IMR-90 (cell line): ENCODE measurements at places on chromosomes 1 and 21. TPM values are rescaled to one million over a fixed set of nuclear protein-coding genes. Genes with fewer than 3 reads are reported as not detected.

LCE1B gene
- not detected in 2 replicates for total RNA-seq

FTCD gene
- not detected in 2 replicates for total RNA-seq

GRCh38 chr21:46161633-46162592 lies 6.5 kb upstream of the FTCD start:
- no peak for DNase-seq
- H3K27ac ChIP-seq, result no peak overlapping the region
- no peaks in the 10 kb centered on the region for H3K27me3 ChIP-seq
- H3K36me3 ChIP-seq, result peaks cover 5% of the 10 kb centered on the region

OR2T35 gene
- total RNA-seq, result not detected in 2 replicates

DNA sequence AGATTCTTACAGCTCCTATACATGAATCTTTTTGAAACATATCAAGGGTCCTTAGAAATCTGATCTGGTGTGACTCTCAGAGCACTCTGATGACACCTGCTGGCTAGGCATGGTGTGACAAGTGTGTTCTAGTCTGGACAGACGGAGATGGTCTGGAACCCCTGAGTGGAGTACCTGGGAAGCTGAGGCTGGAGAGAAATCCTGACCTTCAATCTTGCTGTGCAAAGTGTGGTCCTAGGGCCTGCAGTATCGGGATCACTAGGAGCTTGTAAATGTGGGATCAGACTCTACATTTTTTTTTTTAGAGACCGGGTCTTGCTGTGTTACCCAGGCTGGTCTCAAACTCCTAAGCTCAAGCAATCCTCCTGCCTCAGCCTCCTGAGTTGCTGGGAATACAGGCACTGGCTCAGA lies 78.6 kb upstream of the SOD1 start:
- no peak overlapping the region for H3K27ac ChIP-seq
- H3K27me3 ChIP-seq, result peaks cover 2% of the 10 kb centered on the region
- DNase-seq, result peak; percentile 61
- H3K4me3 ChIP-seq, result no peak overlapping the region
- no peaks in the 10 kb centered on the region for H3K4me1 ChIP-seq

DNA sequence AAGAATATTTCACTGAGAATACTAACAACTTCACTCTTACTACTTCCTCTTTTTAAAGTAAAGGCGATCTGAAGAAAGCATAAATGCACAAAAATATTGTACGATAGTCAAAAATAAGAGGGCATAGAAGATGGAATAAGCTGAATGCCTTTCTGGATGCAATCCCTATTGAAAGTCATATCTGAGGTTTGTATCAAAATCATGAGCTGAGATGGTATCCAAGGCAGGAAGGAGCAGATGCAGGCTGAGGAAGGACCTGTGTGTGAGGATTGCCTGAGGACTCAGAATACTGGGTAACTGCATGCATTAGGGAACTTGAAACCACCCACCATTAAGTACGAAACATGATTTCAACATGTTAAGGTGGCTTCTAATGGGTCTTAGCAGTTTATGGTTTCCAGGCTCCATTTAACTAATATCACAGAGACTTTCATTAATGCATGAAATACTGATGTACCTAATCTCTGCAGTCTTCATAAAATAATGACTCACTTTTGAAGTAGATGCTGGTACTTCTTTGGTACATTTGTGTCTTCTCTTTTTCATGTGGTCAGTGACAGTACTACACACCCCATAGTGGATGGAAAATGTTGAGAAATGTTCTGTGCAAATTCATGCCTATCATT lies 29.6 kb upstream of the RGS1 start:
- no peak overlapping the region for H3K4me3 ChIP-seq
- H3K36me3 ChIP-seq, result no peaks in the 10 kb centered on the region
- peaks cover 10% of the 10 kb centered on the region for H3K4me1 ChIP-seq
- no peaks in the 10 kb centered on the region for H3K27me3 ChIP-seq
- no peak overlapping the region for H3K27ac ChIP-seq

DNA sequence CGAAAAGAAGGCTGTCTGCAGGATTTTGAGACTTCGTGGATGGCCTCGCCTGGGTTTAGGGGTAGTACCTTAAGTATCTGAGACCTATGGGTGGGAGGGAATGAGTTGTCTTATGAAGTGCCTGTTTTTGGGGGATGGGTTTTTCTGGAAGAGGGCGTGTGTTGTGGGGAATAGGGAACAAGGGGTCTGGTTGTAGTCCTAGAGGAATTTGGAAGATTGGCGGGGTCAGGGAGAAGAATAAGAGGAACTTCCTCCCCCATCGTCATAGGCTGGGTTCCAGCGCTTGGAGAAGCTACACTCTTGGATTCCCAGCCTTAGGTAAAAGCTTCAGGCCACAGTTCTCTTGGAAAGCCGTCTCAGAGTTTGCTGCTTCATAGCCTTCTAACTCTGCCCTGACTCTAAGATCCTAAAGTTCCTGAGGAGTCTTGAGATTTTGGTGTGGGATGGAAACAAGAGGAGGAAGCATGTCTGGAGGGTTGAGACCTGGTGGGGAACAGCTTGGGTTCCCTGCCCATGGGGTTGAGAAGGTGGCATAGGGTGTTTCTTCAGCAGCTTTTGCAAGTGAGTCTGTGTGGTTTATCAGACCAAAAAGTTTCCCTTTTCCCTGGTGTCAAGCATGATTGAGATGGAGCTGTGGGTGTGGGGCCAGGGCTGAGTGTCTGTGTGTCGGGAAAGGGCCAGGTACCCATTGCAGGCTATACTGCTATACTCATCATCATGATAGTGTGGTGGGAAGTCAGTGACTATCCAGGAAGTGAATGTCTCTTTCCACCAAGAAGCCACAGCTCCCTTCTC lies 1.8 kb downstream of the VANGL2 start:
- H3K36me3 ChIP-seq, result no peaks in the 10 kb centered on the region
- no peak overlapping the region for H3K4me3 ChIP-seq
- no peak for DNase-seq
- H3K4me1 ChIP-seq, result no peaks in the 10 kb centered on the region
- H3K27ac ChIP-seq, result no peak overlapping the region
- peaks cover 33% of the 10 kb centered on the region for H3K27me3 ChIP-seq

DNA sequence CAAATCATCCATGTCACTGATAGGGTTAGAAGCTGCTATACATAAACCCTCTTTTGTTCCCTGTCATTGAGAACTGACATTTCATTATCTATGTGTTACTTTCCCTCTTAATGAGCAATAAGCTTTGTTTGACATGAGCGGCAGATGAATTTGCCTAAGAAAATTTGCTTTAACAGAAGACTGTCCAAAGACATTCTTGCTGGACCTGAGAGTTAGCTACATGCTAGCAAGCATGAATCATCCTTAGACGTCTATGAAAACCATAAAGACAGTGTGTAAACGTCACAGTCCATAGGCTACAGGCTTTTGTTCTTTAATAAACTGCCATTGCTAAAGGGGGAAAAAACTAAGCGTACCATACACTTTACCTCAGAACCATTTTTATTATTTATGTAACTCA lies 73.1 kb downstream of the TNFSF4 start:
- DNase-seq, result peak; percentile 87
- no peak overlapping the region for H3K4me3 ChIP-seq
- H3K36me3 ChIP-seq, result no peaks in the 10 kb centered on the region
- no peaks in the 10 kb centered on the region for H3K27me3 ChIP-seq
- H3K4me1 ChIP-seq, result no peaks in the 10 kb centered on the region; the same call in 1 of the 2 replicates
- no peak overlapping the region for H3K27ac ChIP-seq

GRCh38 chr1:18182398-18183160 lies 75.0 kb downstream of the IGSF21 start:
- no peak overlapping the region for H3K27ac ChIP-seq
- H3K27me3 ChIP-seq, result no peaks in the 10 kb centered on the region
- no peak for DNase-seq
- H3K4me3 ChIP-seq, result no peak overlapping the region

LRRN2 gene
- total RNA-seq, result not detected in 2 replicates

ANGPTL3 gene
- total RNA-seq, result not detected in 2 replicates

GRCh38 chr1:202251424-202252256 lies 58.0 kb downstream of the LGR6 start:
- no peak for DNase-seq
- no peak overlapping the region for H3K27ac ChIP-seq
- H3K4me3 ChIP-seq, result no peak overlapping the region
- no peaks in the 10 kb centered on the region for H3K36me3 ChIP-seq

ZNF593OS gene
- not detected in 2 replicates for total RNA-seq

DNA sequence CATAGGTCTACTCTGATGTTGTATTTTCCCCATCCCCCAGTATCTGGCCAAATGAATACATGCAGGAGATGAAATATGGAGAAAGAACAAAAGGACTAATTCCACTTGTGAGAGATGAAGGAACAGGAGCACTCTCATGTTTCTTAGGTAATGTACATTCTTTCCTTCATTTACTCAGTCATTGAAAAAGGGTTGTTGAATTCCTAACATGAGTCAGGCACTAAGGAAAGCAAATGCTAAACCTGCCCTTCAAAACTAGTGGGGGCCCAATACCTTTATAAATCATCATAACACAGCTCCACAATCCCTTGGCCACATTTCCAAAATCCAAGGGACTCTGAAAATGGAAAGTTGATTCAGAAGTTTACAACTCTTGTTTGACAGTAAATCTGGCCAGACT lies 94.3 kb downstream of the DIRAS3 start:
- peak; percentile 49 for DNase-seq
- H3K27ac ChIP-seq, result no peak overlapping the region
- no peak overlapping the region for H3K4me3 ChIP-seq

MAP1LC3C gene
- under 0.01 TPM in 1 of 2 replicates, not detected in the other for total RNA-seq

FASLG gene
- total RNA-seq, result 0.18 and 0.28 TPM in 2 replicates

PIGP gene
- total RNA-seq, result 4.1 and 5.6 TPM in 2 replicates

- H3K36me3 ChIP-seq, result no peaks in the 10 kb centered on the region
- no peaks in the 10 kb centered on the region for H3K4me1 ChIP-seq
- no peak overlapping the region for H3K4me3 ChIP-seq
- H3K27ac ChIP-seq, result no peak overlapping the region
- DNase-seq, result no peak
Observed at GRCh38 chr1:36829066-36829465, 205.2 kb downstream of the GRIK3 start.

DNA sequence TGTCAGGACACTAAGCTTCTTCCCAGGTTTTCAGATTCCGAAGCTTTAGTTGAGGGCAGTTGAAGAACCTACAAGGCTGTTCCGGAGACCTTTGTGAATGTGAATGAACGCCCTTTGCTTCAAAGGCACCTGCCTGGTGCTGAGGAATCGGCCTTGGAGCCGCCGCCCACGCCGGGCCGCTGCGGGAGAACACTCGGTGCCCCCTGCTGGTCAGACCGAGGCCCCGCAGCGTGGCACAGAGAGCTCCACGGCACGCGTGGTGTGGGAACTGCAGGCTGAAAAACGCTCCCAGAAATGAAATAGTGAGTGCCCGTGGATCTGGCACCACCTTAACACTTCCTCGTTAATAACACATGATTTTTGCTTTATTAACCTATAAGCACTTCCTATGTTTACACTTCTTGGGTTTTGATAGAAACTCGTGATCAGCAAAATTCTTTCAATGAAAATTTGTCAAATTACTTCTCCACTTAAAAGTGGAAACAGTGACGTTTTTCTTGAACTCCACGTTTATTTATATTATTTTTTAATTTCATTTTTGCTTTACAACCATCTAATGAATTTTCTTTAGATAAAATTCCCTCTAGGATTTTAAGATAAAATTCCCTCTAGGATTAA lies 460.6 kb downstream of the DSCAM start:
- no peak for DNase-seq
- H3K4me1 ChIP-seq, result no peaks in the 10 kb centered on the region
- no peak overlapping the region for H3K27ac ChIP-seq

TP73 gene
- not detected in 2 replicates for total RNA-seq

DNA sequence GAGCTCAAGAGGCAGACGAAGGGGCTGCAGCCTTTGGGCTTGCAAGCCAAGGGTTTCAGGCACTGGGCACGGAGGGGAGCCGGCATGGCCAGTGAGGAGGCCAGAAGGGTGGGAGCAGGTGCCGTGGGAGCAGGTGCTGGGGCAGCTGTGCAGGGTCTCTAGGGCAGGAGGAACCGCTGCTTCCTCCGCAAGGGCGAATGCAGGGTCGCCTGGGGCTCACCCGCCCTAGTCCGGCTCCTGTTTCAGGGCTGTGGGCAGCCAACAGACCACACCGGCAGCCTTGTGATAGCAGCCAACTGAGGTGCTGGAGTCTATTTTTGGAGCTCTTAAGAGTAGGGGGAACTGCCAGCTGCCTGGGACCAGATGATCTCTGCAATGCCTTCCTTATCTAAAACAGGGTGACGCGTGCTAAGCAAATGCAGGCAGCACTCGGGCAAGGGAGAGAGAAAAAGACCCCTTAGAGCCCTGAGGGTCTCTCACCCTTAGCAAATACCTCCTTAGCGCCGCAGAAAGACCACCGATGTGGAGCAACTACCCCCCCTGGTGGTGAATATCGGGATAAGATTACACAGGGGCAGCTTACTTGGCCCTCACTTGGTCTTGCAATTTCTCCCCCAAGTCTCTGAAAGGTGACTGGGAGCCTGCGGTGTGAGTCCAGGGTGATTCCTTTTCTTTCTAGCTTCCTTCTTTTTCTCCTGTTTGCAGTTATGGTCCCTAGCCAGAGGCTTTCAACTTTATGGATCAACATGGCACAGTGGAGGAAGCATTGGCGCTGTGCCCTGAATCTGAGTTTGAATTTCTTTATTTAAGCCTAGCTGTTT lies 20.7 kb upstream of the MAPKAPK2 start:
- peaks cover 26% of the 10 kb centered on the region for H3K27me3 ChIP-seq
- no peak overlapping the region for H3K27ac ChIP-seq
- DNase-seq, result peak; percentile 66
- no peak overlapping the region for H3K4me3 ChIP-seq

GRCh38 chr1:229196404-229197264 lies 74.3 kb upstream of the RAB4A start:
- DNase-seq, result peak; percentile 54
- H3K4me3 ChIP-seq, result no peak overlapping the region
- no peaks in the 10 kb centered on the region for H3K27me3 ChIP-seq
- peak overlapping the region; percentile 84 for H3K27ac ChIP-seq
- peaks cover 14% of the 10 kb centered on the region for H3K4me1 ChIP-seq

GRCh38 chr21:26282058-26282457 lies 111.5 kb upstream of the APP start:
- H3K4me1 ChIP-seq, result no peaks in the 10 kb centered on the region
- H3K27ac ChIP-seq, result no peak overlapping the region
- H3K36me3 ChIP-seq, result no peaks in the 10 kb centered on the region
- DNase-seq, result no peak

DNA sequence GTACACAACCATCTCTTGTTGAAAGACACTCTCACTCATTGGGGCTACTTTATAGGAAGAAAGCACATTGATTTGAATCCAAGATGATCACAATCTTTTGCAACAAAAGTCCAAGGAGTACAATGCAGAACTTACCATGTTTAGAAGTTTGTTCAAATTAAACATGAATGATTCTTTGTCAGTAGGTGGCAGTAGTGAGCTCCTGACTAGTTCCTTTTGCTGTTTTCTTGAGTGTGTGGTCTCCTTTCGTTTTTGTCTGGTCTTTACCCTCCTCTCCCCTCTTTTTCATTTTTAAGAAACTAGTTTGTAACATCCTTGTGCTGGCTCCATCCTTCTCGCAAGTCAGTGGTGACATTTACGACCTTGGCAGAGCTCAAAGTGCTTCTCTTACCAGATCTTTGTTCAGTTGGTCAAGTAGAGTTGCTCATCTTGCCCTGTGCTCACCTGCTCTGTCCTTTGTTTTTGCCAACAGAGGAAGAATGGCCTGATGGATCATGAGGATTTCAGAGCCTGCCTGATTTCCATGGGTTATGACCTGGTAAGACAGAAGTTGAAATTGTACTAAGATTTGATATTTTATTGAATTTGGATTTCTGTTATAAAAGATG lies 35.7 kb upstream of the MTR start:
- H3K27ac ChIP-seq, result no peak overlapping the region
- no peaks in the 10 kb centered on the region for H3K36me3 ChIP-seq
- no peaks in the 10 kb centered on the region for H3K27me3 ChIP-seq

GRCh38 chr1:16145662-16146278 lies 10.1 kb downstream of the EPHA2 start:
- H3K4me1 ChIP-seq, result peaks cover 50% of the 10 kb centered on the region
- no peaks in the 10 kb centered on the region for H3K27me3 ChIP-seq
- H3K27ac ChIP-seq, result peak overlapping the region; percentile 99
- DNase-seq, result peak; percentile 92
- H3K36me3 ChIP-seq, result peaks cover 60% of the 10 kb centered on the region
